ENCODE measurements at places on chromosomes 1 and 21. TPM values are rescaled to one million over a fixed set of nuclear protein-coding genes. Genes with fewer than 3 reads are reported as not detected.
A peak's percentile ranks its signal among the peaks of the same experiment; 100 is the strongest.

DNA sequence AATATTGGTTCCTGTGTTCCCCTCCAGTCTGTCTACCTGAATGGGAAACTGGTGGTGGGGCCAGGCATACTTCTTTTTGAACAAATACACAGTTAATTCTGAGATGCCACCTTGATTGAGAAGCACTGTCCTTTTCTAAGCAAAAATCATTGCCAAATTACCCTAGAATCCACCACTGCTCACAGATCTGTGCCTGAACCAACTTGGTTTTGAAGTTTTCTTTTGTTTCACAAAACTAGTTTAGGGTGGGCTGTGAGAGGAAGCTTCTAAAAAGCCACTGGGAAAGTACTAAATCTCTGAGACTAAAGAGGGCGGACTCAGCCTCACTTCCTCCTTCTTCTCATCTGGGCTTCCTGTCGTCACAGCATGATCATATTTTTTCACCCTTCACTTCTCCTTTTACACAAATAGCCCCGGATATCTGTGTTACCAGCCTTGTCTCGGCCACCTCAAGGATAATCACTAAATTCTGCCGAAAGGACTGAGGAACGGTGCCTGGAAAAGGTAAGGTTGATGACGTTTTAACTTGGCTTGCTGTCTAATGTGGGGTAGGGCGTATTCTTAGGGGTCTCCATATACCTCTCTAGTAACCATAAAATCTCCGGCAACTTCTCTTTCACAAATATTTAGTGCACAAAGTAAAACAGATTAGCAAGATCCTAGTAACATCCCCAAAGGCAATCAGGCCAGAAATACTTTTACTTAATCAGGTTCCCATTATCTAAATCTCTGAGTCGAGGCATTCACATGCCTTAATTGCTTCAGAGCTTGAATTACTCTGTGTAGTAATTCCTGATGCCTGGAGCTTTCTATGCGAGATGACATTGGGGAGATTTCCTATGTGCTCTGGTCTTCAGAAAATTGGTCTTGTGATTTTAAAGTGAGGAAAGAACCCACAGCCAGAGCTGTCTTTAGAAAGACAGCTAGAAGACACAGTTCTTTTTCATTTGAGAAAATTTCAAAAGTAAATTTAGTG lies at the start of gene CD53:
CD53 (plus strand) TSS at position 404 of the 976 bp plus-strand sequence. CDS start 18,261 bp downstream, outside the sequence.
- H3K36me3 ChIP-seq, result no peaks in the 10 kb centered on the region
- H3K4me1 ChIP-seq, result no peaks in the 10 kb centered on the region
- H3K4me3 ChIP-seq, result peak within 1 kb of the TSS; percentile 32
- no peaks in the 10 kb centered on the region for H3K27me3 ChIP-seq
- peak within 1 kb of the TSS; percentile 4 for H3K27ac ChIP-seq

- H3K4me3 ChIP-seq, result no peak overlapping the region
- H3K4me1 ChIP-seq, result peaks cover 5% of the 10 kb centered on the region
- no peaks in the 10 kb centered on the region for H3K27me3 ChIP-seq
- no peak for DNase-seq
- H3K27ac ChIP-seq, result no peak overlapping the region
Measured at GRCh38 chr21:45373991-45374816, 30.8 kb upstream of the COL18A1 start.

GRCh38 chr21:44317241-44317782 lies 17.5 kb downstream of the PFKL start:
- no peak overlapping the region for H3K4me3 ChIP-seq
- no peak overlapping the region for H3K27ac ChIP-seq
- no peaks in the 10 kb centered on the region for H3K4me1 ChIP-seq
- no peak for DNase-seq
- no peaks in the 10 kb centered on the region for H3K27me3 ChIP-seq

GRCh38 chr1:100835866-100836842 lies 58.5 kb downstream of the EXTL2 start:
- H3K4me1 ChIP-seq, result no peaks in the 10 kb centered on the region
- no peak overlapping the region for H3K27ac ChIP-seq
- H3K27me3 ChIP-seq, result no peaks in the 10 kb centered on the region
- no peak for DNase-seq

GRCh38 chr1:118811156-118811555 lies 177.0 kb downstream of the TBX15 start:
- H3K36me3 ChIP-seq, result no peaks in the 10 kb centered on the region
- H3K27ac ChIP-seq, result no peak overlapping the region
- H3K27me3 ChIP-seq, result no peaks in the 10 kb centered on the region
- no peak for DNase-seq
- no peaks in the 10 kb centered on the region for H3K4me1 ChIP-seq

The PRRX1 gene
- 108 TPM for total RNA-seq

GRCh38 chr1:63453232-63453631 lies 69.8 kb downstream of the ITGB3BP start:
- H3K36me3 ChIP-seq, result no peaks in the 10 kb centered on the region
- DNase-seq, result no peak
- no peaks in the 10 kb centered on the region for H3K27me3 ChIP-seq
- H3K4me3 ChIP-seq, result no peak overlapping the region
- H3K4me1 ChIP-seq, result no peaks in the 10 kb centered on the region
- no peak overlapping the region for H3K27ac ChIP-seq

The FCMR gene
- total RNA-seq, result 12.3 TPM

- H3K27ac ChIP-seq, result no peak overlapping the region
- H3K4me3 ChIP-seq, result no peak overlapping the region
- no peaks in the 10 kb centered on the region for H3K4me1 ChIP-seq
Measured at GRCh38 chr1:176379626-176380339, 83.2 kb upstream of the PAPPA2 start.

The SETSIP gene
- not detected for total RNA-seq

The SPRR4 gene
- not detected for total RNA-seq

GRCh38 chr1:101137144-101138126 lies 99.4 kb upstream of the S1PR1 start:
- H3K27me3 ChIP-seq, result no peaks in the 10 kb centered on the region
- H3K4me1 ChIP-seq, result no peaks in the 10 kb centered on the region
- no peak for DNase-seq
- H3K27ac ChIP-seq, result no peak overlapping the region
- H3K36me3 ChIP-seq, result no peaks in the 10 kb centered on the region
- H3K4me3 ChIP-seq, result no peak overlapping the region

The PROX1 gene
- total RNA-seq, result 4.7 TPM

GRCh38 chr1:161781995-161782394 lies 15.9 kb downstream of the ATF6 start:
- no peak overlapping the region for H3K4me3 ChIP-seq
- no peak for DNase-seq
- no peaks in the 10 kb centered on the region for H3K27me3 ChIP-seq
- peaks cover 8% of the 10 kb centered on the region for H3K36me3 ChIP-seq

DNA sequence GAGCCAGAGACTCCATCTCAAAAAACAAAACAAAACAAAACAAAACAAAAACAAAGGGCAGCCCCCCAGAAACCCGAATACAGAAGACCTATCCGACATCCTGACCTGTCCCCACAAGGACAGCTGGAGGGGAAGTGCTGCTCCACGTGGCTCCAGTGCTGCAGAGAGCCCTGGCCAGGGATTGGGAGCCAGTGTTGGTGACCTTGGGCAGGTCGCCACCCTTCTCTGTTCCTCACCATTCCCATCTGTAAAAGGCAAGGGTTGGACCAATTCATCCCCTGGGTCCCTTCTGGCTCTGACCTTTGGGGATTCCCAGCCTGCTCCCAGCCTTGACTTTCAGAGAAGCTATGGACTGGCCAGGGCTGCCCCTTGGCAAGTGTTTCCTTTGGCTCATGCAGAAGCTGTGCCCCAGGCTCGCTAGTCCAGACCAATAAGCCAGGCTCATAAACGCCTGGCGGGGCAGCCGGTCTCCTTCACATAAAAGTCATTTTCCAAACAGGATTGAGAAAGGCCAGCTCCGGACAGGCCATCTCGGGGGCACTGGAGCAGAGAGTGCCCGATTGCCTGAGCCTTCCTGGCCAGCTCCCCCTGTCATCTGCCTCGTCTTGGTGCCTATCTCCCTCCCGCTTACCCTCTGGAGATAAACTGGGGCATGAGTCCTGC lies 20.0 kb upstream of the PADI1 start:
- no peaks in the 10 kb centered on the region for H3K36me3 ChIP-seq
- peaks cover 8% of the 10 kb centered on the region for H3K4me1 ChIP-seq
- DNase-seq, result peak; percentile 81
- no peaks in the 10 kb centered on the region for H3K27me3 ChIP-seq

- no peaks in the 10 kb centered on the region for H3K27me3 ChIP-seq
- peaks cover 39% of the 10 kb centered on the region for H3K4me1 ChIP-seq
- DNase-seq, result no peak
- H3K4me3 ChIP-seq, result peak overlapping the region; percentile 58
- H3K36me3 ChIP-seq, result no peaks in the 10 kb centered on the region
Measured at GRCh38 chr1:155192346-155193274, 15.1 kb downstream of the THBS3 start.

The AMPD1 gene
- total RNA-seq, result not detected

GRCh38 chr1:61504852-61505390 lies 220.0 kb downstream of the TM2D1 start:
- H3K36me3 ChIP-seq, result no peaks in the 10 kb centered on the region
- H3K4me1 ChIP-seq, result no peaks in the 10 kb centered on the region
- no peak for DNase-seq
- H3K27me3 ChIP-seq, result no peaks in the 10 kb centered on the region
- H3K27ac ChIP-seq, result no peak overlapping the region

- no peaks in the 10 kb centered on the region for H3K27me3 ChIP-seq
- DNase-seq, result no peak
- H3K27ac ChIP-seq, result no peak overlapping the region
- peaks cover 63% of the 10 kb centered on the region for H3K36me3 ChIP-seq
- H3K4me1 ChIP-seq, result no peaks in the 10 kb centered on the region
Measured at GRCh38 chr1:179107706-179108629, 26.1 kb downstream of the TOR3A start.

DNA sequence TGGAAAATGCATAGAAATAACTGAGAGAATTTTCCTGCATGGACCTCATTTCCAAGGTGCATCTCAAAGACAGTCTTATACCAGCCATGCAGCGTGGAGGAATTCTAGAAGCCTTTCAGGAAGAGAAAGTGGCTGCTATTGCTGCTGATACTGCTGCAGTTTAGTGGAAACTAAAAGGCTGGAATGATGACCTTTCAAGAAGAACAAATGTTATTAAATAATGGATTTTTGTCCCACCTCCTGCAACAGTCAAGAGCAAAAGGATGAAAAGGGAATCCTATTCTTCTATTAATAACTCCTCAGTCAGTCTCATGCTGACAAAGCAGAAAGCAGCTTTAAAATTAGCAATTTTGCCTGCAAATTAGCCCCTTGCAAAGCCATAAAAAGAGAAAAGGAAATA lies 68.2 kb upstream of the C1orf87 start:
- no peak for DNase-seq
- no peak overlapping the region for H3K27ac ChIP-seq
- H3K4me1 ChIP-seq, result no peaks in the 10 kb centered on the region
- no peaks in the 10 kb centered on the region for H3K36me3 ChIP-seq
- H3K27me3 ChIP-seq, result no peaks in the 10 kb centered on the region

DNA sequence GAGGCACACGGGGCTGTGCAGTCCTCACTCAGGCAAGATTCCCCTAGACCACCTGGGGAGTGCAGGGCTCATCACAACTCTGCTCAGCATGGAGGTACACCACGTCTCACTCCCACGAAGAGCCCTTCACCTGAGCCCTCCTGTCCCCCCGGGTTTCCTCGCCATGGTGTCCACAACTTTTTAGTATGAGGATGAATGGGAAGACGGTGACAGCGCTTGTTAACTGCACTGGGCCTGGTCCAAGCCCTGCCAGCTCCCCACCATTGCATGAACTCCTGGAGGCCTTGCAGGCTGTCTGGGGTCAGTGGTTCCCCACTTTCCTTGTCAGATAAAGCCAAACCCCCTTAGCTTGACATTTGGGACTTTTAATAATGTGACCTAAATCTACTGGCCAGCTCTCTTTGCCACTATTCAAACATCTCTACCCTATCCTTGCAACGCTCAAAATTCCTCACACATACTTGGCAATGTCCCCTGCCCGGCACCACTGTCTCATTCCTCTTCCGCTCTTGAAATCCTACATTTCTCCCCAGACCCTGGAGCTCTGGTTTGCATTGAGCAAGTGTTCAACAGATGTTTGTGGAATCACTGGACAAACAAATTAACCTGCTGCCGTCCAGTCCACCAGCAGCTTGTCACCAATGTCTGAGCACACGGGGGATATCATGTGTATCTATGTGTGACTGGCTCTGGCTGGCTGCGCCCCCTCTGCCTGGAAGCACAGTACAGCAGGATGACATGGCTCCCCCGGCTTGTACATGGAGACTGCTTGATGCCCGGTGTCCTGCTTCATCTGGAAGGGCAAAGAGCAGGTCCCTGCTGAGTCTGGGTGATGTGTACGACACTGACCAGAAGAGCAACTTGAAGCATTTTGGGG lies 11.2 kb downstream of the TMEM9 start:
- no peak for DNase-seq
- no peaks in the 10 kb centered on the region for H3K27me3 ChIP-seq
- H3K4me1 ChIP-seq, result peaks cover 18% of the 10 kb centered on the region
- no peak overlapping the region for H3K4me3 ChIP-seq
- no peak overlapping the region for H3K27ac ChIP-seq

DNA sequence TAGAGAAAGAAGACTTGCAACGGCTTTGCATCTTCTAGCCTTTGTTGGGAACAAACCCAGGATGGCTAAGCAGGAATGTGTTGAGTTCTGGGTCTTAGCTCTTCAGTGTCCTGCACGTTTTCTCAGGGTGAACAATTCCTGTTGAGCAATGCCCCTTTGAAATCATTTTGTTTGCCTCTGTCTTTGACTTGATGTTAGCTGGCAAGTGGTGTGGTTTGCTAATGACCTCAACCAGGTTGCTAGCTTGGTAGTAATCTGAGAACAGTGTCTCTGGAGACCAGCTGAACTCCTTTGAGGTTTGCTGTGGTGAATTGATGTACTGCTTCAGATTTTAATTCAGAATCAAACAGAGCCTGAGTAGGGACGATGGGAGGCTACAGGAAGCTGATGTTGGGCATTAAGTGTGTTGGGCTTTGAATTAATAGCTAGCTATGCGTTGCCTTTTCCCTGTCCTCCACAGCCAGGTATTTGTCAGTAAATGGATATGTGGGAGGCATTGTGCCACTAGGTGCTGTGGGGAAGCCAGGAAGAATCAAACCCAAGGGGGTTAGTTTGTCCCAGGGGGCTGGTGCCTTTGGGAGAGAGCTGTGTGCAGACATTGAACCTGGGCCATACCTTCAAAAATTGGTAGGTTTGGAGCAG lies 23.3 kb upstream of the SRSF10 start:
- no peaks in the 10 kb centered on the region for H3K4me1 ChIP-seq
- H3K27ac ChIP-seq, result no peak overlapping the region
- DNase-seq, result no peak

DNA sequence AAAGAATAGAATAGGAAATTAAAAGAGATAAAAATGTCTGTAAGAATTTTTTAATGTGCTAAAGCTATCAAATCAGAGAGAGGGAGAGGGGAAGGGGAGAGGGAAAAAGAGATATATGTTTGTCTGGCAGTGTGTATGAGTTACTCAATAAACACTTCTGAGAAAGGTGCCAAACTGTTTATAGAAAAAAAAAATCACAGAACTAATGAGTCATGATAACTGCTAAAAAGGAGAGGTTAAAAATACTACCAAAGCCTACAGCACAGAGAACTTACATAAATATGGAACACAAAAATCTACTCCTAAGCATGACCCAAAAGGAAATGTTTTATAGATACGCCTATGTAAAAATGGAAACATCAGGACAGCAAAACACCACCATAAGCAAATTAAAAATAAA lies 45.4 kb downstream of the SELENOF start:
- no peaks in the 10 kb centered on the region for H3K4me1 ChIP-seq
- no peak overlapping the region for H3K4me3 ChIP-seq
- no peak for DNase-seq
- no peaks in the 10 kb centered on the region for H3K27me3 ChIP-seq
- H3K27ac ChIP-seq, result no peak overlapping the region

GRCh38 chr1:191453487-191453886 lies 704.8 kb upstream of the RGS18 start:
- H3K36me3 ChIP-seq, result no peaks in the 10 kb centered on the region
- H3K27me3 ChIP-seq, result no peaks in the 10 kb centered on the region
- H3K4me1 ChIP-seq, result no peaks in the 10 kb centered on the region
- no peak overlapping the region for H3K4me3 ChIP-seq
- H3K27ac ChIP-seq, result no peak overlapping the region

The CHODL gene
- 3.2 TPM for total RNA-seq

The PADI3 gene
- total RNA-seq, result 7.1 TPM

Data from vagina (tissue), 2 donors.